ENCODE measurements at places on chromosomes 12 and 14.

DNA sequence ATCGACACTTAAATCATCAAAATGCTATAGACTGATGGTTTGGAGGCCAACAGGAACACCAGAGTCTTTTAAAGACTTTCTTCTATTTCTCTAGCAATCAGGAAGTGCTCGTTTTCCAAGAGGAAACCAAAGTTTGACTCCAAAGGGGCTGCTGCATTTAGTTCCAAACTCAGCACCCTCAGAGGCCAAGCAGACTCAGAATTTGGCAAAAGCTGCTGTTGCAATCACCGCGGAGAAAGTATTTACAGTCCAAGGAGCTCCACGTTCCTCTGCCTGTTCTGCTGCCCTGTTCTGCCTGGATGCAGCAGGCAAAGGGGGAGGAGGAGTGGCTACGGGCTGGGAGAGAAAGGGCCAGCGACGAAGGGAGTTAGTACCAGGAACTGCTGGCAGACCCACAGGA is 325.1 kb downstream of the BCL11B start:
- no peak for DNase-seq

DNA sequence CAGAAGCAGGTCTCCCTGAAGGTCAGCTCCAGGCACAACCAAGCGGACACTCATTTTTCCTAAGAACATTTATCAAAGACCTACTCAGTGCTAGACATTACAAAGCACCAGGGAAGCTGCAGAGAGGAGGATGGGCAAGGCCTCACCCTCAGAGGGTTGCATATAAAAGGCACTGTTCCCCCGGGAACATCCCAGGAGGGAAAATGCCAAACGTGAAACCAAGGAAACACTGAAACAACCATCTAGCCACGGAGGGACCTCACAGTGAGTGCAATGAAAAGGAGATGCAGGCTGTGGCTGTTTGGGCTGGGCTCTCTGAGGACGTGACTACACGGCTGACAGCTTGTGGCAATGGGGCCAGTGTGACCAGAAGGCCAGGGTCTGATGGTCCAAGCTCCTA is 117.4 kb upstream of the VASH1 start:
- no peak for DNase-seq

GRCh38 chr14:30553311-30553989 is 5.5 kb upstream of the G2E3 start:
- DNase-seq, result no peak

DNA sequence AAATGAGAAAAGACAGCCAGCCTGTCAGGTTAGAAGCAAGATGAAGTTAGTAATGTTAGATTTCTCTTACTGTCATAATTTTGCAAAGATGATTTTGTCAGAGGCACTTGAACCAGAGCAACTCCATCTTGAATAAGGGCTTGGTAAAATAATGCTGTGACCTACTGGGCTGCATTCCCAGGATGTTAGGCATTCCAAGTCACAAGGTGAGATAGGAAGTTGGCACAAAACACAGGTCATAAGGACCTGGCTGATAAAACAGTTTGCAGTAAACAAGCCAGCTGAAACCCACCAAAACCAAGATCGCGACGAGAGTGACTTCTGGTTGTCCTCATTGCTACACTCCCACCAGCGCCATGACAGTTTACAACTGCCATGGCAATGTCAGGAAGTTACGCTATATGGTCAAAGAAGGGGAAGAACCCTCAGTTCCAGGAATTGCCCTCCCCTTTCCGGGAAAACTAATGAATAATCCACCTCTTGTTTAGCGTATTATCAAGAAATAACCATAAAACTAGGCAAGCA is 1313.5 kb upstream of the TMEM132C start:
- no peak for DNase-seq

GRCh38 chr12:92978607-92979006 is 49.5 kb upstream of the EEA1 start:
- no peak for DNase-seq

GRCh38 chr14:37034410-37035285 is 137.8 kb downstream of the SLC25A21 start:
- DNase-seq, result peak; percentile 27
